IMR-90 (cell line): ENCODE measurements at places on chromosomes 1 and 21. TPM values are rescaled to one million over a fixed set of nuclear protein-coding genes. Genes with fewer than 3 reads are reported as not detected.

Gene SLC22A15
- polyA plus RNA-seq = 0.02 TPM in 1 of 2 replicates, not detected in the other

Gene RNU11
- not detected in 2 replicates for polyA plus RNA-seq

Gene LCE3A
- polyA plus RNA-seq = not detected in 2 replicates

Gene ZNF683
- polyA plus RNA-seq = not detected in 2 replicates
